ENCODE measurements at places on chromosomes 6 and 20. TPM values are rescaled to one million over a fixed set of nuclear protein-coding genes. Genes with fewer than 3 reads are reported as not detected.
A peak's percentile ranks its signal among the peaks of the same experiment; 100 is the strongest.

GRCh38 chr20:45121388-45121787 is 2.9 kb downstream of the WFDC12 start:
- DNase-seq = no peak

GRCh38 chr6:137641474-137642077 is 147.4 kb upstream of the OLIG3 start:
- peak; percentile 84 for DNase-seq

DNA sequence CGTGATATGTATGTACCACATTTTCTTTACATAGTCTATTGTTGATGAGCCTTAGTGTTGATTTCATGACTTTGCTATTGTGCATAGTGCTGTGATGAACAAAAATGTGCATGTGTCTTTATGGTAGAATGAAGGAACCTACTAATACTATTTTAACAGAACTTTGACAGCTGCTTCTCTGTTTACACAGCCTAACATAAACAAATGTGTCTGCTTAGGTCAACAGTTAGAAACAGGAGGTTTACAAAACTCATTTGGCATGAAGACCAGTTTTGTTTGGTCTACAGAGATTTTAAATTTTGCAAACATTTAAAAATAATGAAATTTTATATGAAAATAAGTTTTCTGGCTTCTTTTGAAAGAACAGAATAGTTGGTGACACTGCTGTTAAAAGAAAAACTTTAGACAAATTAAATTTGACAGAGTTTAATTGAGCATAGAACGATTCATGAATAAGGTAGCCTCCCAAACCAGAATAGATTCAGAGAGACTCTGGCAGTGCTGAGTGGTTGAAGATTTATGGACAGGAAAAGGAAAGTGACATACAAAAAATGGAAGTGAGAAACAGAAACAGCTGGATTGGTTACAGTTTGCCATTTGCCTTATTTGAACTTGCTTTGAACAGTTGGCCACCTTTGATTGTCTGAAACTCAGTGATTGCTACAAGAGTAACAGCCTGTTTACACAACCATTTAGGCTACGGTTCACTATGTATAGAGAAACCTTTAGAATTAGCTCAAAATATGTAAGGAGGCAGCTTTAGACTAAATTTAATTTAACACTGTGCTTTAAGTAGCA is 715.8 kb upstream of the HS3ST5 start:
- no peak for DNase-seq

DNA sequence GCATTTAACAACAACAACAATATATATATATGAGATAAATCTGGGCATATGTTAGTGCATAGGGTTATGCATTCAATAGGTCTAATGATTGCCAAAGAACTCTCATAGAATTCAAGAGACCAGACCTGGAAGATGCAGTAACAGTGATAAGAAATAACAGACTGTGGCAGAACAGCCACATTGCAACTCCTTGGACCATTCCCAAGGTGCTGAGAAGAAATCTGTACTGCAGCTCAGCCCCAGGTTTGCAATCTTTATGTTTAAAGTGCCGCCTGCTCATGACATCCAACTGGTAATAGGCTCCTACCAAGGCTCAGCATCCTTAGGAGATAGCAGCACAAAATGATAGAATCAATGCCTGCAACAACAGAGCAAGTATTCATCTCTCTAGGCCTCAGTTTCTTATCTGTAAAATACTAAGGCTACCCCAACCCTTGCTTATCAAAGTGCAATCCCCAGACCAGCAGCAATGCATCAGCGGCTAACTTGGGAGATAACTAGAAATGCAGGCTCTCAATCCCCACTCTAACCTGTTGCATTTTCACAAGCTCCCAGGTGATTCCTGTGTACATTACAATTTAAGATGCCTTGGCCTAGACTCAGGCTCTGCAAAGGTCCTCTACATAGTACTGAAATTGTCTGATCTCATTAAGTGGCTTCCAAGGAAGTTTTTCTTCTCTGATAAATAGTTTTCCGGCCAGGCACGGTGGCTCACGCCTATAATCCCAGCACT is 30.6 kb upstream of the PIM1 start:
- DNase-seq = no peak

The ARFGEF2 gene
- total RNA-seq = 26.3 TPM

The KCNS1 gene
- 0.97 TPM for total RNA-seq
